ENCODE measurements at places on chromosomes 2 and 18.

- DNase-seq, result no peak
These were observed 2.6 kb downstream of the THADA start for GRCh38 chr2:43593254-43593653.

- no peak for DNase-seq
These were observed 7.9 kb downstream of the MAP2 start for GRCh38 chr2:209431701-209432100.

DNA sequence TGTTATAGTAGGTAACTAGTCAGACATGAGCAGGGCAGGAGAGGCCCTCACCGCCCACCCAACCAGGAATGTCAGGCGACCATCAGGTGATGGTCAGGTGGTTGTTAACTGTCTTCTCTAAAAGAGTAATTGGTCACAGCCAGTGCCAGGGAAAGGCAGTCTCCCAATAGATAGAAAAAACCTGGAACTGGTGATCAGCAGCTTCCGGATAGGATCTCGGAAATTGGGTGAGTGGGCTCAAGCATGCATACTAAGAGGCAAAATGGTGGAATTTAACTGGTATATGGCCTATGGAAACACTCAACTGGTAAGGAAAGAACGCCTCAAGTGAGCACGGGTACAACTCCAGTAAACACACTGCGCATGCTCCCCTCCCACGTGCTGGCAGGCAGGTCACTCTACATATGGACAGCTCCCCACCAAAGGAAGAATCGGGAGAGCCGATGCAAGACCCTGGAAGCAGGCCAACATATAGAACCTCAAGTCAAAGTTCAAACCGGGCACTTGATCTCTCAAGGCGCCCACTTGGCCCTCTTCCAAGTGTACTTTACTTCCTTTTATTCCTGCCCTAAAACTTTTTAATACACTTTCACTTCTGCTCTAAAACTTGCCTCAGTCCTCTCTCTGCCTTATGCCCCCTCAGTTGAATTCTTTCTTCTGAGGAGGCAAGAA, 43.5 kb upstream of the TMEM131 start:
- no peak for DNase-seq

DNA sequence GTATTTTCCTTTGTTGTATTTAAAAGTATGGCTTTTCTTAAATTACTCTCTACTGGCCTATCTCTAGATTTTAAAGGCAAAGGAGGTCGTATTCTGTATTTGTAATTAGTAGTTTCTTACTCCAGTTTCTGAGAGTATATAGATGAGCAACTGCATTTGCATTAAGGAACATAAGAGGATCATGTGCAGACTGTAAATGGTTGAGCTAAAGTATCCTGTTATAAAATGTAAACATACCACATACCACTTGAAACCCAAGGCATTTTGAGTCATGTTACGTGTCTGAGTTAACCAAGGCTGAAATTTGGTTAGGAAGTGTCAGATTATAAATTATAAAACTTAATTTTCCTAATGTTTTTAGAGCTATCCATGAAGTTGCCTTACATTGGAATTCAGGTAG, 76.3 kb downstream of the GPD2 start:
- no peak for DNase-seq

GRCh38 chr2:230219419-230220331, at the start of gene SP110:
SP110 (minus strand) TSS chr2:230219984; CDS start chr2:230216927, 3,057 bp downstream.
- DNase-seq, result peak; percentile 61

DNA sequence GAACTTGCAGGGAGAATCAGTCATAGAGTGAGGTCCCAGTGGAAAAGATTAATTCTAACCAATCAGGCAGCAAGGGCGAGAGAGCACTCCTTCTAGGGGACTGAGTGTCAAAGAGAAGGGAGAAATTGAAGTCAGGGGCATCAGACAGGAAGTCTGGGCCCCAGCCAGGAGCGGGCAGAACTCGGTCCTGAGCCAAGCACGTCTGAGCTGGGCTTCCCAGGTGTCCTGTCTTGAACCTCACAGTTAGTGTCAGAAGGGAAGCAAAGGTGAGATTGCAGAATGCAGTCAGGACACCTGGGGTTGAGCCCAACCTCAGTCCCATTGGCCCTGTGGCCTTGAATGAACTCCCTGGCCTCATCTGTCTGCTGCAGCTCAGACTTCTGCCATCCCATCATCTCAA, 220.9 kb downstream of the SMAD2 start:
- no peak for DNase-seq

DNA sequence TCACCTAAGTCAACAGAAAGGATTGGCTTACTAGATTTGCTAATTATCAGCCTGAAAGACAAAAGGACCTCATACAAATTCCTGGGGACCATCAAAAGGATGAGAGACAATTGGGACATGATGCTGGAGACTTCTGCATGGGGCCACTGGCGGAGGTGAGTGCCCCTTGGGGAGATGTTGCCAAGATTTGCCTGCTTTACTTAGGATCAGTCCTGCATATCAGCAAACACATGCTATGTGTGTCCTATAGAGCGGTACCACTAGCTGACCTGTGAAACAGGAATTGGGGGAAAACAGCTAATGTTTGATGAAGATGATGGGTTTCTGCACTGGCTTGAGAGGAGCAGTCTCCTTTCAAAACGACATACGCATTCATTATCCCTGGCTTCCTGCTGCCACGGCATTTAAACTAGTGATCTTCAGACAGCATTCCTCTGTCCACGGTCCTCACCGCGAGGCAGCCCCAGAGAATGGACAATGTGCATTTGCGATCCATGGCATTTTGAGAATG, 104.2 kb downstream of the TGIF1 start:
- DNase-seq, result no peak

- no peak for DNase-seq
These were observed 1005.4 kb upstream of the DDX18 start for GRCh38 chr2:116809109-116809508.

DNA sequence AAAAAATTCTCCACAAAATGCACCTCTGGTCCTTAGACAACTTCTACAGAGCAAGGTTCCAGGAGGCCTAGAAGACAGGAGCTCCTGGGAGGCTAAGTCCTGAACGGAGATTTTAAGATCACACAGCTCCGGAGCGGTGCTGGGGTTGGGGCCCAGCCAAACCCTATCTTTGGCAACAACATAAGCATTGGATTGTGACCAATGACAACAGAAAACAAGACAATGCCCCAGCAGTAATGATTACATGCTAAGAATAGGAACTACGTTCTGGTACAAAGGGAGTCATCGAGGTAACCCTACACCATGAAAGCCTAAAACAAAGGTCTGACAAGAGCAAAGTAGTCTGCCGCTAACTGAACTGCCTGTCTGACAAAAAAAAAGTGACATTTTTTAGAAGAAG, 171.2 kb downstream of the CMPK2 start:
- DNase-seq, result no peak

DNA sequence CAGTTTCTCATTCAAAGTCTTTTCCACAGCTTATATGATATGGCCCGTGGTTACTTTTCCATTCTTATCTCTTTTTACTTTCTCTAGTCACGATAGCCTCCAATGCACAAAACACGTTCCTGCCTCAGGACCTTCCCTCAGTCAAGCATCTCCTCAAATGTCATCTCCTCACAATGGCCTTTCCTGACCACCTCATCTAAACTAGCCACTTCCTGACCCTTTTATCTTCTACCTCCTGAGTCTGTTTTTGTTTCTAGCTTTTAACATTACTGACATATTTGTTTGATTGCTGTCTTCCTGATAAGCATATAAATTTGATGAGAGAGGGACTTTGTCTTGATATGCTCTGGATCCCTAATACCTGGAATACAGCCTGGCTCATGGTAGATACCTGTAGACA, 7.6 kb downstream of the PGAP1 start:
- no peak for DNase-seq

DNA sequence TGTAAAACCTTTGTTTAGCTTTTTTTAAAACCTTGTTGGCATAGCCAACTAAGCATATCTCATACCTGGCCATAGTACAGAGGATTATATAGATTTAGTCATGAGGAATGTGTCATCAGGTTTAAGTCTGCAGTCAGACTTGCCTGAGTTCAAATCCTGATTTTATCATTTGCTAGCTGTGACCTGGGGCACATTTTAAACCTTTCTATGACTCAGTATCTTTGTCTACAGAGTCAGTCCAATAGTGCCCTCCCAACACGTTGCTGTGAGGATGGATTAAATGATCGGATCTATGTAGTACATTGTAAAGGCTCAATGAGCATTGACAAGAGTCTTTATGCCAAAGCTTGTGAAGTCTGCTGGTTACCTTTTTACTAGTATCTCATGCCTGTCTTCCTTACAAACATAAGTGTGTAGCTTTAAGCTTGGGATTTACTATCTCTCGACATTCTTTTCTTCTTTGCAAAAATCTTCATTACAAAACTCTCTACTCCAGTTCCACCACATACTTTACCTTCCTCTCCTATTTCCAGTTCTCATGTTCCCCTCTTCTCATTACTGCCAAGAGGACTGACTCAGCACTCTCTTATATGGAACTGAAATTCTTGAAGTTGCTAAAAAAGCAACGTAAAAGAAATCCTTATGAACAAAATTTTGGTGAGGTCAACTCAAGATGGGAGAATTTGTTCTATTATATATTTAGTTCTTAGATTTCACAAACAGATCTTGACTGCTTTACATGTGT, 68.1 kb upstream of the RBMS1 start:
- DNase-seq, result no peak

DNA sequence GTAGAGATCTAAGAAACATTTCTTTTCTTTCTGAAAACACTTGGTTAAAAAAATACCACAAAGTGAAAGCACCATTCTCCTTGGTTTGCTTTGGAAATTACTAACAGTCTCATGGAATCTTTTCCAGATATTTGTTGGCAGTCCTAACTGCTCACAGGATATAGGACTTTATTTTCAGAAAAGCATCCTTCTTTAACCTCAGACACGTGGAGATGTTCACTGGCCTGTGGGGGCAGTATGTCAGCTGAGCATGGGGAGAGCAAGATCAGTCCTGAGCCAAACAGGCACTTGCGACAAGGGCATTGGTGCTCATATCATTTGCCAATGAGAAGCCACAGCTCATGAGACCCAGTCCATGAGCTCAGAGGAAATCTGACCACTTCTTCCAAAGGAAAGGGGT, 371.9 kb downstream of the NBAS start:
- no peak for DNase-seq

DNA sequence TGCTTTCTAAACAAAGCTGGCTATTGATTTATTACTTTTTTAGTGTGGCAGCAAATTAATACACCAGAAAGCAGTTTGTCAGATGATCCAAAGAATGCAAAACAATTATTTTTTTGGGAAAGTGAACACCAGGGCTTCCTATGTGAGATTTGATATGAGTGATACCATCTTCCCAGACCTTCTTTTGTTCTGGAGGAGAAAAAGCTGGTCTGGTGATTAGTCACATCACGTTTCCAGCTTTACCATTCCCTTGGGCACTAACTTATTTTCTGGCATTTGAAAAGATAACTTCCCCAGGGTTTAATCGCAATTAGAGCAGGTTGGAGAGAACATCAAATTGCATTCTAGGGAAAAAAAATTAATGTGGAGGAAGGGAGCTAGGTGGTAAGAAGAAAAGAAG, 182.9 kb upstream of the TANK start:
- no peak for DNase-seq

GRCh38 chr2:99845296-99845695, 297.1 kb downstream of the AFF3 start:
- no peak for DNase-seq

DNA sequence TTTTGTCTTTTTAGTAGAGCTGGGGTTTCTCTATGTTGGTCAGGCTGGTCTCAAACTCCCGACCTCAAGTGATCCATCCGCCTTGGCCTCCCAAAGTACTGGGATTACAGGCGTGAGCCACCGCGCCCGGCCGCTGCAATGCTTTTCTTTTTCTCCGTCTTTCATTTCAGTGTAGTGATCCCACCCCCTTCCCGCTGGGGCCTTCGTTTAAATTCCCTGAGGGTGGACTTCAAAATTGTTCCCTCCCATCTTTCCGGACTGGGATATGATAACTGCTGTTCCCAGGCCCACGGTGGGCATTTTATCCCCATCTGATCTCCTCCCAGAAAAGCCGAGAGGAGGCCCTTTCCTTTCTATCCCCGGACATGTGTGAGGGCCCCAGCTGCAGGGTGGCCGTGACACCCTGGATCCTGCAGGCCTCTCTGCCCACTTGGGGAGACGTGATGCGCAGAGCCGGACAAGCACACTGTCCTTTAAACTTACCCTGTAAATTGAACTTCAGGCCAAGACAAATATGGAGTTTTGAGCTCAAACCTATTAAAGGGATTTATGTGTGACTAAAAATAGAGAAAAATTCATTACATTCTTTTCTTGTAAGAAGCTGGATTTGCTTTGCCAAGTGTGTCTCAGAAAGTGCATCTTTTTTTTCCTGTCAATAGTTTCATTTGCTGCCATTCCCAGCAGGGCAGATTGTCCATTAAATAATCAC, 54.5 kb upstream of the AFF3 start:
- DNase-seq, result no peak

DNA sequence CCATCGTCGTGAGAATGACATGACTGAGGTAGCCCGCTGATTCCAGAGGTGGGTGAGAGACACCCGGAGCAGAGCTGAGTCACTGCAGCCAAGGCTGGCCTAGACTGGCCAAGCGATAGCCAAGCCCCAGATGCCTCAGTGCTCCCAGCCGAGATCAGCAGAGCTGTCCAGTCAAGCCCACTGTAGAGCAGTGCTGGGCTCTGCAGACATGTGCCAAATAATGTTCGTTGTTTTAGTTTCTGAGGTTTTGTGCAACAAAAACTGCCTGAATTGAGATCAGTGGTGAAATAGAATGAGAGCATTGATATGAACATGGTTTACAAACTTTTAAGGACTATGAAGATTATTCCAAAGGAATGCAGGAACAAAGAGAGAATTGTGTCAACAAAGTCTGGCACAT, 42.1 kb downstream of the INSIG2 start:
- no peak for DNase-seq

GRCh38 chr18:40243607-40244006, 1711.4 kb upstream of the PIK3C3 start:
- DNase-seq, result no peak

GRCh38 chr2:150309311-150310080, 178.0 kb downstream of the RND3 start:
- DNase-seq, result no peak

DNA sequence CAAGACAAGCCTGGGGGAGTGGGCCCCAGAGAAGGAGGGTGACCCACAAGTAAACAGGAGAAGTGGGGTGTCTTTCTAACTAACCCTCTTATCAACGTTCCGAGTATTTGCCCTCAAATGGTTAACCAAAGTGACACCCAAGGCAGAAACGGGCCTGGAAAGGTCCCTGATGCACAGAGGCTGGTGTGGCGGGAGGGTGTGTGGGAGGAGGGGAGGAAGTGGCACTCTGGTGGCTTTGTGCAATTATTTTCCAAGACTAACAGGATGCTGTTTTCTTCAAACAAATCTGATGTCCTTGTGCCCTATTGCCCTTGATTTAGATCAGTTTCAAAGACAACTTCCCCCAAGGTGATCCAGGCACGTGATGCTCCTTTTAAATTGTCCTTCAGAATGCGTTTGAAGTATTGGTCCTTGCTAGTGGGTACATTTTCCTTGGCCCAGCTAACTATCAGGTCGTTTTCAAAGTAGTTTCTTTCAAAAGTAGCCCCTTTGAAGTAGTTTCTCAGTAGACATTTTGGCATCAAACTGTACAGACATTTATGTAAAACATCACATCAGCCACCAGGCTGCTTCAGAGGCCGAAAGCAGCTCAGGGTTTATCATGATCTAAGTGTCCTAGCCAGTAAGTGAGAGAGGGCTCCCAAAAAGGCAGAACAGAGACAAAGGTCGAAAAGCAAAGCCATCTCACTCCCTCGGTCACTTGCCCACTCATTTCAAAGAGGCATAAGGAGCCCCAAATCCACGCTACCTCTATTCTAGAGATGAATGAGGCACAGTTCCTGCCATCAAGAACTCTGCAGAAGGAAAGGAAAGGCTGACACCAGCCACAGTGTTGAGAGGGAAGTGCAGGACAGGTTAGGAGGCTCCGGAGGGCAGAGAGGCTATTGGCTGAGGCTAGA, 371.1 kb upstream of the ID2 start:
- no peak for DNase-seq

GRCh38 chr2:135530313-135531230, at the start of gene ZRANB3:
ZRANB3 (minus strand) TSS chr2:135531218.
- DNase-seq, result peak; percentile 80

Measured in stimulated activated CD8-positive, alpha-beta memory T cell treated with anti-CD3 and anti-CD28 coated beads, Interleukin-2, amount 100 ng/mL, for 48 hours (primary cell).